Activated naive CD4-positive, alpha-beta T cell treated with anti-CD3 and anti-CD28 coated beads, Interleukin-2, amount 10 ng/mL, durations not matched to agents 5 hours and 36 hours (primary cell): ENCODE measurements at places on chromosomes 12 and 14. TPM values are rescaled to one million over a fixed set of nuclear protein-coding genes. Genes with fewer than 3 reads are reported as not detected.

Gene LYZ
- total RNA-seq, result 0.40 TPM

Gene RPS26
- 51.3 TPM for total RNA-seq

Gene CLEC1B
- total RNA-seq, result not detected

Gene APAF1
- 31.0 TPM for total RNA-seq

Gene TPH2
- total RNA-seq, result not detected

Gene PAH
- total RNA-seq, result not detected

Gene PDZRN4
- total RNA-seq, result not detected

Gene KRT78
- not detected for total RNA-seq

Gene HSPA2
- 1.9 TPM for total RNA-seq

Gene ACOT4
- total RNA-seq, result 0.86 TPM

Gene NID2
- total RNA-seq, result 1.0 TPM

Gene SOAT2
- 0.73 TPM for total RNA-seq

Gene MAP3K9
- 7.9 TPM for total RNA-seq

Gene RFC5
- total RNA-seq, result 31.1 TPM

Gene DNAJC22
- not detected for total RNA-seq

Gene ANO4
- total RNA-seq, result not detected

Gene CNIH1
- 86.4 TPM for total RNA-seq

Gene KRT81
- total RNA-seq, result not detected

Gene FIGNL2
- total RNA-seq, result 0.33 TPM

Gene GPR84
- 0.18 TPM for total RNA-seq

Gene SERPINA4
- not detected for total RNA-seq

Gene RNASE7
- total RNA-seq, result not detected

Gene P2RX7
- total RNA-seq, result 50.0 TPM

Gene TMEM119
- total RNA-seq, result 0.53 TPM

Gene SPX
- total RNA-seq, result 0.29 TPM

Gene KRT1
- not detected for total RNA-seq

Gene RASSF8
- 0.89 TPM for total RNA-seq

Gene MYO1A
- 0.43 TPM for total RNA-seq

Gene PLCZ1
- total RNA-seq, result not detected

Gene CLEC4C
- not detected for total RNA-seq

Gene PLEKHA5
- 2.4 TPM for total RNA-seq

Gene JAG2
- 6.2 TPM for total RNA-seq

Gene SPIC
- total RNA-seq, result not detected

Gene KRT85
- total RNA-seq, result not detected

Gene GAS2L3
- 4.1 TPM for total RNA-seq

Gene TAS2R19
- total RNA-seq, result 2.2 TPM

Gene PKP2
- total RNA-seq, result not detected

Gene KERA
- not detected for total RNA-seq

Gene PLA2G1B
- not detected for total RNA-seq

Gene RNASE4
- 0.41 TPM for total RNA-seq
